ENCODE measurements at places on chromosomes 7 and 10.

GRCh38 chr7:118132764-118133163, 51.2 kb upstream of the LSM8 start:
- DNase-seq: no peak

DNA sequence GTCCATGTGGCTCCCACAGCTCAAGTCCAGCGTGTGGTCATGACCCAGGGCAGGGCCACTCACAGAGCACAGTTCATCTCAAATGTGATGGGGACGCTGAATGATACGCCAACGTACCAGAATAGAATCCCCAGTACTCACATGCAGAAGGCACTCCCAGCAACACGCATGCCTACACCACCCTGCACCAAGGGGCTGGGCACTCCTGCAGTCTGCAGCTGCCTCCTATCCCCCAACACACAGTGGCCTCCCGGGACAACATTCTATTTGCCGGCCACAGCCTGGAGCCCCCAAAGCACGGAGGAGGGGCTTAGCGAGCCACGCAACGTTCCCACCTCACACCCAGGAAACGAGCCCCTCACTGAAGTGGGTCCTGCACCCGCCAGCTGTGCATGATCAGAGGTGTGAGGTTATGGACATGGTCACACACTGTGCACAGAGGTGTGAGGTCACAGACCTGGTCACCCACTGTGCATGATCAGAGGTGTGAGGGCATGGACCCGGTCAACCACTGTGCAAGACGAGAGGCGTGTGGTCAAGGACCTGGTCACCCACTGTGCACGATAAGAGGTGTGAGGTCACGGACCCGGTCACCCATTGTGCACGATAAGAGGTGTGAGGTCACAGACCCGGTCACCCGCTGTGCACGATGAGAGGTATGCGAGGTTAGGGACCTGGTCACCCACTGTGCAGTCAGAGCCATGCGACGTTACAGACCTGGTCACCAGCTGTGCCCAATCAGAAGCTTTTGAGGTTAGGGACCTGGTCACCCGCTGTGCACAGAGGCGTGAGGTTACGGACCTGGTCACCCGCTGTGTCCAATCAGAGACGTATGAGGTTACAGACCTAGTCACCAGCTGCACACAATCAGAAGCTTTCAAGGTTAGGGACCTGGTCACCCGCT, 182.8 kb downstream of the DIP2C start:
- DNase-seq: no peak

DNA sequence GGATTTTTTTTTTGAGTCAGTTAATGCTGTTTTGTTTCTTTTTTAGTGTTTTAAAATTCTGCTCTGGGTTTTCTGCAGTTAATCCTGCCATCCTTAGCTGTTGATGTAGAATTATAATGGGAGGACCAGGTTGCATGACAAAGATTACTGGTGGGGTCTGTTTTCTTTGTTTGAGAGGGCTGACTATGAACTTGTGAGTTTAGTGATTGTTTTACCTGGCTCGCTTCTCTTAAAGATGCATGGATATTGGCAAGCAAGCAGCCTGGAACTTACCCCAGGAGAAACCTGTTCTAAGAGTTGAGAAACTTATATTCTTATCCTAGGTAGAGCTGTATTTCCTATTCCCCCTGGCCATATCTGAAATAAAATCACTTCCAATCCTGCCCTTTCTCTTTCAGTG, 727.8 kb downstream of the GRM8 start:
- no peak for DNase-seq

DNA sequence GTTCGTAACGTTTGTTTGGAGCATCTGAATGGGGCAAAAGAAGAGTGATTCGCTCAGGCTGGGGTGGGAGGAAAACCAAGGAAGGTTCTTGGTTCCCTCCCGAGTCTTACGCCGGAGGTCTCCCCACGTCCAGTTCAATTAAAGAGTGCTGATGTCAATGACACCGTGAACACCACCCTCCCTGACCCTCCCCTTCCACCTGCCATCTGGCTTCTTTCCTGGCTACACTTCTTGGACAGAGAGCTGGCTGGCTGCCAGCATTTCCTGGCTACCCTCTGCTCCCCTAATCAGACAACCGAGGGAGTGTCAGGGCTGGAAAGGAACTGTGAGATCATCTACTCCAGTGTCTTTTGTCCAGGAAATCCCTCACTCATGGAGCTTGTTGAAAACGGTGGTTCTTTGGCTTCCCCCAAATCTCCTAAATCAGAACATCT, 24.1 kb upstream of the FFAR4 start:
- DNase-seq: no peak

DNA sequence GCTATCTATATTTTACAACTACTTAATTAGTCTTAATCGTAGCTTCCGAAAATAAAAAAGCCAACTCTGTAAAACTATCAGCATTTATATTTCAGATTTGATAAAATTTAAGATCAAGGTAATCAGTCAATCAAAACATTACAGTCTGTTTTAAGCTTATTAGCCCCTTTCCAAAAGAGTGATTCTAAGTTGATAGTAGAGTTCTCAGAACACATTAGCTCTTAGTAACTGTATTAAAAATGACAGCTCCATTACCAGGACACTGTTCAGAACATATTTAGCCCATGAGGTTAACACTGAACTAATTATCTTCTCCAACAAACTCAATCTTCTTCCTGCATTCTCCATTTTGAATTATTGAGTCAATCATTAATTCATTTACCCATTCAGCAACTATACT, 110.3 kb upstream of the PALS2 start:
- DNase-seq: no peak
